Kasumi-1 (cell line): ENCODE measurements at places on chromosomes 7 and 10.

GRCh38 chr10:18290651-18291313 is 150.6 kb downstream of the CACNB2 start:
- no peak for DNase-seq

DNA sequence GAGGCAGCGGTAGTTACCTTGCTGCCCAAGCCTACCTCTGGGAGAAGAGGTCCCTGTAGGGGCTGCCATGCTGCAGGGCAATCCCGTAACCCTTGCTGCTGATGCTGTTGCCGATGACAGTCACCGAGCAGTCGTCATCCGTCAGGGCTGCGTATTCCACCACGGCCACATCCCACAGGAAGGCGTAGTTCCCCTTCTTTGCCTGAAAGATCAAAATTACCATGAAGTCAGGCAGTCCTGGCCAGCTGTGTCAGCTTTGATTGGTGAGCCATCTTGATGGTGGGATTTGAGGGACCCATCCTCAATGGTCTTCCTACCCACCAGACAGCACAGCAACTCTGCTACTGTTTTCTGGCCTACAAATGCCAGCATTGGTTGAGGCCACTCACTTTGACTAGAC is 746.8 kb downstream of the GRID1 start:
- no peak for DNase-seq

GRCh38 chr10:101617824-101618568 is 29.9 kb downstream of the DPCD start:
- DNase-seq: no peak

DNA sequence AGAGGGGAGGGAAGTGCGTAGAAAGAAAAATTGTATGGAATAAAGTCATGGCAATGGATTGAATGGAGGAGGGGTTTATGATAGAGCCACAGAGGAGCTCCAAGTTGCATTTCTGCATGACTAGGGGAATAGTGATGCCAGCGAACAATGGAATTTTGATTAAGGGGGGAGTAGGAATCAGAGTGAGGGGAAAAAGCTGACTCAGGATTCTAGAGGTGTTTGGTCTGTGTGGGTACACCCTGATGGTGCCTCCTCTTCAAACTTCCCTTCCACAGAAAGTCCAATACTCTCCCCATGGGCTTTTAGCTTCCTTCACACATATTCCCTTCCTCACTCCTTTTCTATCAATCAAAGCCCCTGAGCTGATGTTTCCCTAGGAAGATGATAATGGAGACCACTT is 1.8 kb upstream of the KEL start:
- no peak for DNase-seq

- no peak for DNase-seq
Observed at GRCh38 chr10:72483471-72483870, 128.8 kb upstream of the DNAJB12 start.

- no peak for DNase-seq
Observed at GRCh38 chr10:48414778-48415177, 108.3 kb downstream of the MAPK8 start.

DNA sequence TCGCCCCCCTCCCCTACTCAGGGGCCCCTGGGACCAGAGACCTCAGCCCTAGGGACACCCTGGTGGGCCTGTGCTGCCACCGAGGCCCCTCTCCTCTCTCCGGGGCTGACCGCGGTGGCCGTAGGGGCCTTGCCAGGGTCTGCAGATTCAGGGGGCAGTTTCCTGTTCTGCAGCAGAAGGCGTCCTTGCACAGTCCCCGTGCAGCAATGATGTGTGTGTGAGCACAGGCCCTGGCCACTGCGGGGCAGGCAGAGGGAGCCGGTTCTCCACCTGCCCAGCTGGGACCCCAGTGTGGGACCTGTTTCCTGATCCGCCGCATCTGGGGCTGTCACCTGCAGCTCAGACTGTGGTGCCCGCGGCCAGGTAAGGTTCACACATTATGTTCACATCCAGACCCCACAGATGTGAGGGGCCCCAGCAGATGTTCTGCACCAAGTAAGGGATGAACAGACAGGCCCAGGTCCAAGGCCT is 60.7 kb upstream of the DNAJB6 start:
- DNase-seq: no peak

GRCh38 chr10:118835682-118836326 is 81.0 kb upstream of the CACUL1 start:
- DNase-seq: no peak

- no peak for DNase-seq
Observed at GRCh38 chr10:92111336-92111939, 179.4 kb downstream of the CPEB3 start.

- no peak for DNase-seq
Observed at GRCh38 chr7:40753455-40753854, 618.6 kb downstream of the SUGCT start.
